Large intestine (tissue), 12 donors: ENCODE measurements at places on chromosomes 7 and 10. TPM values are rescaled to one million over a fixed set of nuclear protein-coding genes. Genes with fewer than 3 reads are reported as not detected.

DNA sequence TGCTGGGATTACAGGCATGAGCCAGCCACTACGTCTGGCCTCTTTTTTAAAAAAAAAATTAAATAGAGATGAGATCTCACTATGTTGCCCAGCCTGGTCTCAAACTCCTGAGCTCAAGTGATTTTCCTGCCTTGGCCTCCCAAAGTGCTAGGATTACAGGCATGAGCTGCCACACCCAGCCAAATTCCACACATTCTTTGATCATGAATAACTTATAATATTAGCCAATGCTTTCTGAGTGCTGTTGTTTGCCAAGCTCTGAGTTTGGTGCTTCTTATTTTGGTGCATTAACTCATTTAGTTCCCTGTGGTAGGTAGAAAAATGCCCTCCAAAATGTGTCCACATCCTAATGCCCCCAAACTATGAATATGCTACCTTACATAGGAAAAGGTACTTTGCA is 47.2 kb upstream of the MKI67 start:
- no peak for DNase-seq

DNA sequence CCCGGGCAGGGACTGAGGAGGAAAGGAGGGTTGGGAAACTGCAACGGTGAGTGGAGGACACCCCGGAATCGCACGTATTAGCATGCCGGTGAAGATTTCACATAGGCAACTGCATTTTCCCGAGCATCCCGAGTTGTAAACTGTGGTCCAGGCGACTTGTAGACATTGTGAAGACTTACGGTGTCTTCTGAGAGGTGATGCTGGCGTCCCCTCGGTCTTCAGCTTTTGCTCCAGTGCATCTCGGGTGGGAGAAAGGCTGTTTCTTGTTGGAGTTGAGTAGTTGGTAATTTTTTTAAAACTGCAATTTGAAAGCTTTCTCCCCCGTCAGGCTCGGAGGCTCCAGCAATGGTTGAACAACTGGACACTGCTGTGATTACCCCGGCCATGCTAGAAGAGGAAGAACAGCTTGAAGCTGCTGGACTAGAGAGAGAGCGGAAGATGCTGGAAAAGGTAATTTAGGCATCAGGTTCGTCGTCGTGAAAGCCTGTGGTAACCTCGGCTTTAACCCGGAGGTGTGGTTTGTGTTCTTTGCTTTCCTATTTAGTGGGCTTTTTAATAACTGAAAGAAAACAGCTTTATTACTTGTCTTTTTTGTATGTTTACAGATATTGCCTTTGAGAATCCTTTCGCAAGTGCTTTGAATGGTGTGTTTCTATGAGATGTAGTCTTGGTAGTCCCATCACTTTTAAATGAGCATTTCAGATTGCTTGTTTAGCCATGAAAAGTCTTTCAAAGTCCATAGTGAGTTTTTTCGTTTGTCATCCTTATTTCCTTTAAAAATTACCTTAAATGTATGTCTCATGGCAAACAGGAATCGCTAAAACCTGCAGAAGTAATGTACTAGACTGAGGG is 687 bp downstream of the HELLS start:
- DNase-seq: no peak

DNA sequence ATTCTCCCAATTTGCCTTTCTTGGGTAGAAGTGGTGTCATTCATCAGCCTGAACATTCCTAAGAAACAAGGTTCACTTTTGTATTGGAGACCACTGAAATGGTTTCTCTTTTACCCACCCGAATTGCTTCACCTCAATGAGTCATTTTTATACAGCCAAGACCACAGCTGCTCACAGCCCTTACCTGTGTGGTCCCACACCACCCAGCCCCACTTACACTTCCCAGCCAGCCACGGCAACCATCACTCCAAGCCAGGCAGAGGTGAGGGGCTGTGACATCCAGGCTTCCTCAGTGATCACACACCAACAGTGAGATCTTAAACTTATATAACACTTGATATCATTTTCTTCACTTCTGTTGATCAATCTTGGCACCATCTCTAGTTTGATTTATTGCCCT is 20.7 kb downstream of the OR13A1 start:
- DNase-seq: no peak

DNA sequence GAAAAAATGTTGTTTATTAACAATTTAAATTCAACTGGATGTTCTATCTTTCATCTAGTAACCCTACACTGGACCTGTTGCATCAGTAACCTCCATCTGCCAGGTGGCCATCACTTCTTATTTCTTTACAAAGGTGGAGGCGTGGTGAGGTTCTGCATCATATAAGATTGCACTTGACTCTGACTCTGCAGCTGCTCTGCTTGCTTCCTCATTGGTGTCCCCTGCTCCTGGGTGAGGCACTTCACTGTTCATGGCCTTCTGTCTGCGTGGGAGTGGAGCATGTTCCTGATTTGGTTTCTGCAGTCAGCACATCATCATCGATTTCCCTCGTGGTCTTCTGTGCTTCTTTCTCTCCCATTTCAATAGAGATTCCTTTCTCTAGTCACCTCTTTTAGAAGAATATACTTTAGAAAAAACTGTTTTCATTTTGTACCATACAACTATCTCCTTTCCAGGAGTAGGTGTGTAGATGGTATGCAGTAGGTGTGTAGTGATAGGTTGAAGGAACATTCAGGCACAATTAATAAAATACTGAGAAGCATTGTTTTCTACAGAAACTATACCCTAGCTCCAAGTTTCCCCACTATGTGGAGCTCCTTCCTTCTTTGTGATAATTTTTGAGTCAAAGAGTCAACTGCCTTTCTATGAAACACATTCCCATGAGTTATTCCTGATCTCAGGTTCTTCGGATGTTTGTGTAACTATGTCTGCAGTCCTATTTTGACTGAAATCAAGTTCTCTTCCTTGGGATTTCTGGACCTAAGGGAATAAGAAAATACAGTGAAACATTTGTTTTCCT is 231.7 kb upstream of the CNTNAP2 start:
- no peak for DNase-seq

GRCh38 chr7:157569967-157570366 is 233.2 kb downstream of the DNAJB6 start:
- no peak for DNase-seq

DNA sequence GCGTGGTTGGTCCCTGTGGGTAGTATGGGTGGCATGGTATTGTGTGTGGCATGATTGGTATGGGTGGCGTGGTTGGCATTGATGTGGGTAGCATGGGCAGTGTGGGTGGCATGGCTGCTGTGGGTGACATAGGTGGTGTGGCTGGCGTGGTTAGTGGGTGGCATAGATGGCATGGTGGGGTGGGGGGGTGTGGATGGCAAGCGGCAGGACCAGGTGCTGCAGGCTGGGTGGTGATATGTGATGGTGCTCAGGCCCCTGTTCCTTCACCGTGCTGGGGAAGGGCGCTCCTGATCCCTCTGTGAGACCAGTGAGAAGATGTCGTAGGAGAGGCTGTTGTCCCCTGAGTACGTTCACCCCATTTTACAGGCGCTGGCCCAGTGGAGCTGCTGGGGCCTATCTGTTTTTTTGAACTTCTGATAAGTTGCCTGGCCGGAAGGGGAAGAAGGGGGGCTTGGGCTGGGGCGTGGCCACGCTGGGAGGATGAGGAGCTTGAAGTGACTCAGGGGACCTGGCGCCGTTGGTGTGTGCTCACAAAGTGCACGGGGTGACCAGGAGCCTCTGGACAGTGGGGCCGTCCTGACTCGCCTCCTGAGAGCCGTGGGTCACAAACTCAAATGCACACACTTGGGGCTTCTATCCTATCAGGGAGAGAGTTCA is 17.5 kb downstream of the INPP5A start:
- DNase-seq: peak; percentile 43

DNA sequence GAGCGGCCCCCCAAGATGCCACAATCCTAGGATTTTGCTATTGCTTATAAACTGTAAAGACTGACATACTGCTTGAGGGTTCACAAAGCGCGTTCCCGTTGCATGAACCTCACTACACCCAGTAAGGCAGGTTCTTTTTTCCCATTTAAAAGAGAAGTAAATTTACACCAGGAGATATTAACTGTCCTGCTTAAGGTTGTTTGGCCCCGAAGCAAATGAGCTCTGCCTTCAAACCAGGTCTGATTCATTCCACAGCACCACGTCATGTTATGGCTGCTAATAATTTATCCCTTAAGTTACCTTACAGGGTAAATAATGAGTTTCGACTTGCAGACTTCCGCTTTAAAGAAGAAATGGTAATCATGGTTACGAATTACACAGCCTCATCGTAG is 559 bp upstream of the FKBP14 start:
- DNase-seq: peak; percentile 67

DNA sequence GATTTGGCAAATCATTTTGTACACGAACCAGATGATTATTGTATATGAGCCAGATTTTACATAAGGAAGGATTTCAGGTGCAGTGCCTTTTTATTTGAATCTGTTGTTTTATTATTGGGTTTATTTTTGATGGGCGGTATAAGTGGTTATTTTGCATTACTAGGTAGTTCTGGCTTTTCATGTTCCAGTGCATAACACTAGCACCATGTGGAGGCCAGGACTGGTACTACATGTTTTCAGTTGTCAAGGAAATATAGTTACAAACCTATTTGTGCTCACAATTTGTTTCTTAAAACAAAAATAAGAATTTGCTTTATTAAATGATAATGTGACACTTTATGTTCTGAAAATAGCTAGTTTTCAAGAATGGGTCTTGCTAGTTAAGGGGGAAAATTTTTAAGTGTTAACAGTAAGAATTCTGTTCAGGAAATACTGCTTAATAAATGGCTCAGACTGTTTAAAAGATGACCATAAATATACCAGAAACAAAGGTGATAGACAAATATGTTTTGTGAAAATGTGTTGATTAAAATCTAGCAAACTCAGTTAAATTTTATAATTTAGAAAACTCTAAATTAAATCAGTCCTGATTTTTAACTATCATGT is 7.1 kb upstream of the SEMA3E start:
- DNase-seq: no peak

DNA sequence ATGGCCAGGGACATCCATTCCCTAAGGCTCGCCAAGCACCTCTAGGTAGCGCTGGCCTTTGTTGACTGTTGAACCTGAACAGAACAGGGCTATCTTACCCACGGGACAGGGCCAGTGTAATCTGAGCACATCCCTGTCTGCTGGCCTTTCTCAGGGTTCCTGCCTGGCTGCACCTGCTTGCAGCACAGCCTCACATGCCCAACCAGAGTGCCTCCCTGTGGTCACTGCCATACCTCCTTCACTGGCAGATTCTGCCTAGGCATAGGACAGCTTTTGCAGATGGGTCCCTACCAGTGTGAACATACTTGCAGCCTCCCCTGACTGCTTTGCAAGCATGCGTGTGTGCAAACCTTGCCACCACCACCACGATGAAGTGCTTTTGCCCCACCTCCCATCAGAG is 15.8 kb upstream of the LIPN start:
- no peak for DNase-seq

GRCh38 chr10:35119378-35119777 is 7.3 kb upstream of the CREM start:
- no peak for DNase-seq

GRCh38 chr10:103736044-103736443 is 119.3 kb downstream of the SH3PXD2A start:
- no peak for DNase-seq

DNA sequence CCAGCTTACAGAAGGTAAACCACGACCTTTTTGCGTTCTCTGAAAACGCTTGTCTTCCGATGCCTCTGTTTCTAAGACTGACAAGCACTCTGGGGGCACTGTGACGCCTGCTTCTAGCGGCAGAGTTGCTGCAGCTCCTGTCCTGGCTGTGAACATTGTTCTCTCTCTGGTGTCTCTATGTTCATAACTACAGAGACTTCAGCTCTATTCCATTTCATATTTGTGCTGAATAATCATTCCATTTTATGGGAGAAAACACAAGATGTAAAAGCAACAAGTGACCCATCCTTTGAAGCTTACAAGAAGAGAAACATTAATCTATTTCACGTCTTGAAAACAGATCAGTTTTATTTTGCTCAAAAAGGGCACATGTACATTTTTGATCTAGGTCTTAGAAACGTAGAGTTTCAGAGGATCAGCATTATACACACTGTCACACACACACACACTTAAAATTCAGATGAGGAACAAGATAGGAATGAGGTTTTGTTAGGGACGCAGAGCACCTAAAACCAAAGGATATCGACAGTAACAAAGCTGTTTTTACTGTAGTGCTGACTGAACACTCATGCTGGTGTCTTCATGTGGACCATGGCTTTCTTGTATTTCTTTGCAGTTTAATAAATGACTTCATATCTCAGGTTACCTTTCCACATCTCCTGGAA is 3.0 kb downstream of the IKZF1 start:
- DNase-seq: no peak

GRCh38 chr10:27464993-27465392 is 39.1 kb upstream of the RAB18 start:
- DNase-seq: no peak

GRCh38 chr7:66110856-66111255 is 3.8 kb upstream of the CRCP start:
- no peak for DNase-seq

DNA sequence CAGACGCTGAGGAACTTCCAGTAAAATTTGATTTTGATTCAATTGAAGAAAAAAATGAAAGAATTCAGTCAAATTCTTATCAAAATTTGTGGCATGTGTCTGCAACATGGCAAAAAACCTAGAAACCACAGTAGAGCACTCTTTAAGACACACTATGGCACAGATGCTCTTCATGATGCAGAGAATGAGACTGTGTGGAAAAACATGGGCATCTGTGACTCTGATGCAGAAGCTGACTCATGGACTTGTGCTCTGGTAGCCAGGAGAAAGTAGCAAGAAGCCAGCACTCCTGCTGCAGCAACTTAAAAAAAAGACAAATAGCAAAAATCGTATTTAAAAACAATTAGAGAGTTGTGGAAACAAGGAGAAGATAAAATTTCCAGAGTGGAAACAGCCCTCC is 8.9 kb upstream of the KCNK18 start:
- no peak for DNase-seq

MRPS33 gene
- polyA plus RNA-seq: 95.7 TPM

GRCh38 chr10:17905491-17905890 is 46.2 kb upstream of the SLC39A12 start:
- DNase-seq: no peak

- DNase-seq: no peak
Measured at GRCh38 chr7:91079487-91079886, 184.7 kb upstream of the FZD1 start.

NRBF2 gene
- 37.9 TPM for polyA plus RNA-seq

DNA sequence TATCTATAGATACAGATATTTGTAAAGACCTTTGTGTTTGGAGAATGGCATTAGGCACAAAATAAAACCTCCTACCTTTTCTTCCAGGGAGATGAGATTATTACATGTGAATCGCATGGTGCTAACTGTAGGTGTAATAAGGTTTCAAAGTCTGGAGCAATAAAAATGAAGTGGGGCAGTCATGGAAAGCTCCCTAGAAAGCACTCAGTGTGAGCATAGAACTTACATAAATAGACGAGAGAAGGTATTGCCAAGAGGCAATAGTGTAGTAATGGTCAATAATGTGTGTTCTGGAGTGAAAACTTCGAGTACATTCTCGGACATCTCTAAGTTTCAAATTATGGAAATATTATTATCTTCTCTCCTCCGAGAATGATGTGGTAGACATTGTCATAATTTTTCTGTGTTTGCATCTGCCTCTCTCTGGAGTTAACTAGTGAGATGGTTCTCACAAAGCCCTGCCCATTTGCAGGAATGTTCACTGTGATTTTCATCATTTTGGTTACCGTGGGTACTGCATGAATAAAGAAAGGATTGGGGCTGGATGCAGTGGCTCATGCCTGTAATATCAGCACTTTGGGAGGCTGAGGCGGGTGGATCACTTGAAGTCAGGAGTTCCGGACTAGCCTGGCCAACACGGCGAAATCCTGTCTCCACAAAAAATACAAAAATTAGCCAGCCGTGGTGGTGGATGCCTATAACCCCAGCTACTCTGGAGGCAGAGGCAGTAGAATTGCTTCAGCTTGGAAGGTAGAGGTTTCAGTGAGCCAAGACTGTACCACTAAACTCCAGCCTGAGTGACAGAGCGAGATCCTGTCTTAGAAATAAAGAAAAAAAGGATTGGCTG is 10.6 kb downstream of the VIM start:
- no peak for DNase-seq
